Esophagus squamous epithelium (tissue), 5 donors: ENCODE measurements at places on chromosomes 2 and 18.

- DNase-seq = no peak
Observed at GRCh38 chr2:200693836-200694470, 108.1 kb downstream of the AOX1 start.

DNA sequence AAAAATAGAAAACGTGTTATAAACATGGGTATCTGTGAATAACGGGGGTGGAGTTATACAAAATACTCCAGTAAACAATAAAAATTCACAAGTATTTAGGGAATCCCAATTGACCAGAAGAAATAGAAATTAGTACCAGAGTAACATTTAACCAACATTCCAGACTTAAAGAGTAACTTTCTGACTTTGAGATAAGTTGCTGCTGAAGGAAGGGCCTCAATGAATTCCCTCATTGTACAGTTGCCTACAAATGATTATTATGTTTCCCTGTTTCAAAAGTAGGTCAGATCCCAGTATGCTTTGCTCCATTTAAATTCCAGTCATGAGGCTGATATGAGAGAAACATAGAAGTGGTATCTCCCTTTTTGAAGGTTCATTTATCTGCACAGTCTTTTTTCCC is 88.3 kb upstream of the KCNH7 start:
- DNase-seq = no peak

DNA sequence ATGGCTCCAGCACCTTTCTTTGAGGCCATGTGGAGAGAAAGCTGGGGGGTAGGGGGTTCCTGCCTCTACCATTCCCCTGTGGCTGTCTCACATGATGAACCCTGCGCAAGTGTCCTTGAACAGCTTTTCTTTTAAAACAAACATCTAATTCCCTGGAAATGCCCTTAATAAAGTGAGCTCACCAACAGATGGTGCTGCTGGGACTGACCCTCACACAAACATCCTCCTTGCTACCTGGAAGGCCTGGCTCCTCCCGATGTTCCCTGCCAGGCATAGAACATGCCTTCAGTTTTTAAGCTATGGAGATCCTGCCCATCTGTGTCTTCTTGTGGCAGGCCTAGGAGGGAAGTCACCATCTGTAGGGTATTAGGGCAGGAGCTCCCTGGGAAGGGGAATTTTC is 60.7 kb upstream of the GATA6 start:
- no peak for DNase-seq

DNA sequence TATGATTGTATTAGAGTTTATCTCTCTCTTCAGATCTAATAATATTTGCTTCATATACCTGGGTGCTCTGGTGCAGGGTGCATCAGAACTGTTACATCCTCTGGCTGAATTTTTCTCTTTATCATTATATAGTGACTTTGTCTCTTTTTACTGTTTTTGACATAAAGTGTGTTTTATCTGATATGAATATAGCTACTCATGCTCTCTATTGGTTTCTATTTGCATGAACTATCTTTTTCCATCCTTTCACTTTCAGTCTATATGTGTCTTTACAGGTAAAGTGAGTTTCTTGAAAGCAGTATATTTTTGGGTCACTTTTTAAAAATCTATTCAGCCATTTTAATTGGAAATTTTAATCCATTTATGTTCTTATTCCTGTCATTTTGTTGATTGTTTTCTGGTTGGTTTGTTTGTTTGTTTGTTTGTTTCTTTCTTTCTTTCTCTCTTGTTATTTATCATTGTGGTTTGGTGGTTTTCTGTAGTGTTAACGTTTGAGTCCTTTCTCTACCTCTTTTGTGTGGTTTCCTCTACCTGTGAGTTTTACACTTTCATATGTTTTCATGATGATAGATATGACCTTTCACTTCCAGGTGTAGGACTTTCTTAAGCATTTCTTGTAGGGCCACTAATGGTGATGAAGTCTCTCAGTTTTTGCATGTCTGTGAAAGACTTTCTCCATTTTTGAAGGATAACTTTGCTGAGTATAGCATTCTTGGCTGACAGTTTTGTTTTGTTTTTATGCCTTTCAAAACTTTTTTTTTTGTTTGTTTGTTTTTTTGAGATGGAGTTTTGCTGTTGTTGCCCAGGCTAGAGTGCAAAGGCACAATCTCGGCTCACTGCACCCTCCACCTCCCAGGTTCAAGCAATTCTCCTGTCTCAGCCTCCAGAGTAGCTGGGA is 54.9 kb downstream of the CCNT2 start:
- no peak for DNase-seq

GRCh38 chr2:163775304-163775703 is 39.5 kb upstream of the FIGN start:
- no peak for DNase-seq

GRCh38 chr18:46019936-46020335 is 52.1 kb downstream of the PSTPIP2 start:
- no peak for DNase-seq

DNA sequence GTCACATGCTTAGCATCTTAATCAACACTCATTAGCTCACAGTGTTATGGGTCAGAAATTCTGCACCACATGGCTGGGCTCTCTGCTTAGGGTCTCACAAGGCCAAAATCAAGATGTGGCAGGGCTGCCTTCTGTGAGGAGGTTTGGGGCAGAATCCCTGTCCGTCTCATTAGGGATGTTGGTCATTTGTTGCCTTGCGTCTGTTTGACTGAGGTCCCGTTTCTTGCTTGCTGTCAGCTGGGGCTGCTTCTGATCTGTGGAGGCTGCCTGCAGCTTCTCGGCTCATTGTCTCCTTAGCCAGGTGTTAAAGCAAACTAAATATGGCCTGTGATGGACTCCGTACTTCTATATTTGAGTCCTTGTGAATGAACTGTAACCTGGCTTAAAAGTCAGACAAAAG is 146.5 kb downstream of the NDUFA10 start:
- DNase-seq = no peak
